Stimulated activated CD4-positive, alpha-beta T cell treated with anti-CD3 and anti-CD28 coated beads, Interleukin-12 subunit alpha, Interleukin-12 subunit beta, amount 100 ng/mL, for 24 hours (primary cell): ENCODE measurements at places on chromosomes 7 and 10.

GRCh38 chr10:110447886-110448285, 49.8 kb upstream of the DUSP5 start:
- no peak for DNase-seq

- no peak for DNase-seq
Measured at GRCh38 chr10:110052916-110053315, 45.1 kb downstream of the ADD3 start.

GRCh38 chr10:107740962-107741690, 576.6 kb upstream of the SORCS1 start:
- no peak for DNase-seq

DNA sequence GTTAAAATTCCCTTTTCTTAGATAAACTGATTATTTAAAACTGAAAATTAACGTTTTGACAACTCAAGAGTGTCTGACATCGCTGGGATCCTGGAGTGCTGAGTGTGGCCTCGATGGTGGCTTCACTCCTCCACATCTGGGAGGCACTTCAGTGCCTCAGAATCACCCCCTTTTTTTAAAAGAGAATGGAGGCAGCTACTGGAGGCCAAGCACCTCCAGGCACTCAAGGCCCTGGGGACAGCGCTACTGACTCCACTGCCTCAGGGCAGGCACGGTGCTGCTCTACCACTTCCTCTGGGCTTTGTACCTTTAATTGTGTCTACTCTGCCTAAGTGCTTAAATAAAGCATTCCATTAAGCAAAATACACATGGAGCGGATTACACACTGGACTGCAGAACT, 27.2 kb upstream of the NCAPG2 start:
- DNase-seq: no peak

GRCh38 chr7:112362053-112362650, 88.1 kb upstream of the IFRD1 start:
- DNase-seq: no peak

DNA sequence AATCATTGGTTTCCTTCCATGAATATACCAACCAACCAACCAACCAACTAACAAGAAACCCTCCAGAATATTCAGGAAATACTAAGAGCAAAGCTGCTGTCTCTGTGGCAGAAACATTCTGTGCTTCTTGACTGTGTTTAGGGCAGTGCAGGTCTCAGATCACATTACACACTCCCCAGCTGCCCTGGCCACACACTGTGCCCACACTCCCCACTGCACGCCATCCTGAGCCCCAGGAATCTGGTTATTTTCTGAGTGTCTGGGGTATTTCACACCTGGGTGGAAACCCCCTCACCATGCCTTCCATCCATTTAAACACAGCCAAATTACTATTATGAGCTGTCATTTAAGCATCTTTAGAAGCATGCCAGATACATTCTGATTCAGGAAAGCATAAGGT, 183.7 kb upstream of the ANK3 start:
- DNase-seq: peak; percentile 45

- DNase-seq: no peak
Measured at GRCh38 chr7:19369182-19369581, 224.0 kb upstream of the FERD3L start.

GRCh38 chr10:50577681-50578350, 45.9 kb downstream of the SGMS1 start:
- DNase-seq: no peak

GRCh38 chr7:94031865-94032264, 27.7 kb upstream of the BET1 start:
- DNase-seq: no peak

DNA sequence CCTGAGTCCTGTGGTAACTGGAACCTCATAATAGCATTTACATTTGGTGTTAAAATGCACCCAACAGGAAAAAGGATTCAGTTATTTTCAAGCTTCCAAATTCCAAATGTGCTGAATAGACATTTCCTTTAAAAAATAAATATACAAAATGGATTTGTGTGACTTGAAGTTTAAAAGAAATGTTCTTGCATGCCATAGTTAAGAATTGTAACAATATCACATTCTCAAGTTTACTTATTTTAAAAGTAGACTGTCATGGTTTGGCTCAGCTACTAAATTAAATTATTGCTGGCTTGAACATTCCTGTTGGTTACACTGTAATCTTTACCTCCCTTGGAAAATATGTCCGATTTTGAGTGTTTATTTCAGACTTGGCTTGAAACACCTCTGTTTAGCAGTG, 31.5 kb downstream of the BICC1 start:
- DNase-seq: no peak

DNA sequence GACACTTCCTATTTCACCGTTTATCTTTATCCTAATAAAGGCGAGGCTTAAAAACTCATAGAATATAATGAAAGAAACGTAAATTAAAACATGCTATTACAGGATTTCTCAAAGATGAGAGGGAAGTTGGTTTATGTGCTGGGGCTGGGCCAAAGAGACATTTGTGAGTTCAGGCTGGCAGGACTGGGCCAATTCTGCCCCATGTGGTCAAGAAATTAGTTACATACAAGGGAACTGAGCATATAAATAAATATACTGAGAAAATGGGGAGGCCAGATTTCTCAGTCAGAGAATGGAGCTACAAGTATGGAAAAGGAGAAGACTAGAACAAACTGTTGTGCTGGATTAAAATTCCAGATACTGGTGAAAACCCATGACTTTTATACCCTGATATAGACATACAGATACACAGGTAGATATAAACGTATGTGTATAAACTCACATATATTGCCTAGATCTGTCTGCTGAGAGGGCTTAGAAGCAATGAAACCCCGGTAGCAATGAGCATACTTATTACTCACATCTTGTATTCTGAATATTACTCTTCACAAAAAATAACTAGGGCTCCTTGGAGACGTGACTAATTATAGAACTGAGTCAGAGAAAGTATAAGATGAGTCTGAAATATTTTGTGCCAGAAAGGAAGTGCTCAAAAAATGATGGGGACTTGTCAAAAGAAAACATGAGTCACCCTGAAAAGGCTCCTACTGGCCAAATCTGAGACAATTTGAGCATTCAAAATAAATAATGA, 155.7 kb upstream of the FGFR2 start:
- DNase-seq: no peak

DNA sequence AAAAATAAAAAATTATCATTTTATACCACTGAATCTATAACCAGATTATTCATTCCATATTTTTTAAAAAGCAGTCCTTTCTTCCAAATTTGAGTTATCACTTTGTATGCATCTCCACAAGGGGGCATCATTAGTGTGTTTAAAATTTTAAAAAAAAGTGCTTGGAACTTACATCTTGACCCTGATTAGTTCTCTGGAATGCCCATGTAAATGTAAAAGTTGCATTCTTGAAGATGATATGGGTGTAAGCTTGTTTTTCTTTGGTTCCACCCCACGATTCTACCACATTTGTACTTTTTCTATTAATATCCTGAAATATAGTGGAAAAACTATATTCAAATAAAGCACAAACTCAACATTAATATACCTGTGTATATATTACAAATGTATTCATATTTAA, 144.9 kb downstream of the ELAPOR2 start:
- DNase-seq: no peak

DNA sequence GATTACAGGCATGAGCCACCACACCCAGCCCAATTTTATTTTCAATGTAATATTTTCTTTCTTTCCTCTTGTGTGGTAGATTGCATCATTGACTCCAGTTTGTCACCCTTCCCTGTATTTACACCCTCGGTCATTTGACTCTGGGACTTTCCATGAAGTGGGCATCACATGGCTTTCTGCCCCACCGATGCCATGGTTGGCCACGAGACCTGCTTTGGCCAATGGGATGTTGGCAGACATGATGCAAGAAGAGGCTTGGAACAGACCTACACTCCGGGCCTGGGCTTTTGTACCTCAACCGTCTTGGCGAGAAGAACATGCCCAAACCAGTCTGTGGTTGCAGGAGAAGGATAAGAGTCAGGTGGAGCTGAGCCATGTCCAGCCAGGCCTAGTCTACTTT, 38.8 kb upstream of the CACUL1 start:
- no peak for DNase-seq
